ENCODE measurements at places on chromosomes 3 and 15. TPM values are rescaled to one million over a fixed set of nuclear protein-coding genes. Genes with fewer than 3 reads are reported as not detected.

ZPLD1 gene
- not detected for total RNA-seq

SYNPR gene
- not detected for total RNA-seq

HCLS1 gene
- total RNA-seq, result 1.6 TPM

LDHAL6B gene
- total RNA-seq, result not detected

DNA sequence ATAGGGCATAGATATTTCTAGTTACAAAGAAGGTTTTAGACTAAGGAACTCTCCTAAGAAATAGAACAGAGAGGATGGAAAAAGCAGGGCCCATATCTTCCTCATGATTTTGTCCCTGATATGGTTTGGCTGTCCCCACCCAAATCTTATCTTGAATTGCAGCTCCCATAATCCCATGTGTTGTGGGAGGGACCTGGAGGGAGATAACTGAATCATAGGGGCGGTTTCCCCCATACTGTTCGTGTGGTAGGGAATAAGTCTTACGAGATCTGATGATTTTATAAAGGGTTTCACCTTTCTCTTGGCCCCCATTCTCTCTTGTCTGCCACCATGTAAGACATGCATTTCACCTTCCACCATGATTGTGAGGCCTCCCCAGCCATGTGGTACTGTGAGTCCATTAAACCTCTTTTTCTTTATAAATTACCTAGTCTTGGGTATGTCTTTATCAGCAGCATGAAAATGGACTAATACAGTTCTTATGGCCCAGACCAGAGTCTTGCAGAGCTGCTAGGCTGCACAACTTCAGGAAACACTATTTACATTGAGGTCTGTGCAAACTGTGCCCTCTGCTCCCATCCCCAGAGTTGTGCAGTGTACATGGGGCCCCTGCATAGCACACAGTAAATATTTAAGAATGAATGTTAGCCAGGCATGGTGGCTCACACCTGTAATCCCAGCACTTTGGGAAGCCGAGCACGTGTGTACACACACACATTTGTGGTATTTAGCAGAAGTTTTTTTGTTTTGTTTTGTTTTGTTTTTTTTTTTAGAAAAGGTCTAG is 20.3 kb upstream of the CA12 start:
- DNase-seq, result no peak

GREM1 gene
- 0.66 TPM for total RNA-seq

DNA sequence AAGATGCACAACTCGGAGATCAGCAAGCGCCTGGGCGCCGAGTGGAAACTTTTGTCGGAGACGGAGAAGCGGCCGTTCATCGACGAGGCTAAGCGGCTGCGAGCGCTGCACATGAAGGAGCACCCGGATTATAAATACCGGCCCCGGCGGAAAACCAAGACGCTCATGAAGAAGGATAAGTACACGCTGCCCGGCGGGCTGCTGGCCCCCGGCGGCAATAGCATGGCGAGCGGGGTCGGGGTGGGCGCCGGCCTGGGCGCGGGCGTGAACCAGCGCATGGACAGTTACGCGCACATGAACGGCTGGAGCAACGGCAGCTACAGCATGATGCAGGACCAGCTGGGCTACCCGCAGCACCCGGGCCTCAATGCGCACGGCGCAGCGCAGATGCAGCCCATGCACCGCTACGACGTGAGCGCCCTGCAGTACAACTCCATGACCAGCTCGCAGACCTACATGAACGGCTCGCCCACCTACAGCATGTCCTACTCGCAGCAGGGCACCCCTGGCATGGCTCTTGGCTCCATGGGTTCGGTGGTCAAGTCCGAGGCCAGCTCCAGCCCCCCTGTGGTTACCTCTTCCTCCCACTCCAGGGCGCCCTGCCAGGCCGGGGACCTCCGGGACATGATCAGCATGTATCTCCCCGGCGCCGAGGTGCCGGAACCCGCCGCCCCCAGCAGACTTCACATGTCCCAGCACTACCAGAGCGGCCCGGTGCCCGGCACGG is 991 bp downstream of the SOX2 start:
- DNase-seq, result no peak

CELF6 gene
- 0.52 TPM for total RNA-seq

GHRL gene
- total RNA-seq, result not detected

GRCh38 chr3:106349191-106349881 is 480.5 kb upstream of the CBLB start:
- no peak for DNase-seq

TNFSF10 gene
- 0.20 TPM for total RNA-seq

DNA sequence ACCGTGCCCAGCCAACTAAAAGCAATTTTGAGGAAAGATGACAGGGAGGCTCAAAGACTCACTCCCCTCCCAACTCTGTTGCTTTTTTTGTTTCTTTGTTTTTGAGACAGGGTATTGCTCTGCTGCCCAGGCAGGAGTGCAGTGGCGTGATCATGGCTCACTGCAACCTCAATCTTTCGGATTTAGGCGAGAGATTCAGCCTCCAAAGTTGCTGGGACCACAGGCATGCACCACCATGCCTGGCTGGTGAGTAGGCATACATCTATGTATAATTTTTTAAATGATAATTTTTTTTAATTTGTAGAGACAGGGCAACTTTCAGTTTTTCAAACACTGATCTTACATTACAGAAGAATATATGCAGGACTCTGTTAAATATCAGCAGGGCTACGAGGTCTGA is 15.8 kb upstream of the THUMPD3 start:
- DNase-seq, result no peak

DNA sequence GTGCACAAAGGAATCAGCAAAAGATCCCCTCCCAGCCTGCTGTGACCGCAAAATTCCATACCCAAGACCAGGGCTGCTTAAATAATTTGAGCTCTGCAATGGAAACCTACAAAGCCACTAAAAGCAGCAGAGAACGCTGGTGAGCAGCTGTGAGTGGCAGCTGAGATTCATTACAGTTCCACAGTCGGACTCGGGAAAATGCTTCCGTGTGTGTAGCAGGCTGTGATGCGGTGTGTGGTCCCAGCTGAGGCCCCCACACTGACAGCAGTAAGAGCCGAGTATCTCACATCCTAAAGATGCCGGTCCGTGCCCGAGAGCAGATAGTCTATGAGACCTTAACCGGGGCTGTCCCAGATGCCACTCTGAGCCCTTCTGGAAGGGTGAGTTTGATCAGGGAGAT is 37.4 kb downstream of the TM2D3 start:
- DNase-seq, result no peak

MYZAP gene
- total RNA-seq, result 5.8 TPM

DNA sequence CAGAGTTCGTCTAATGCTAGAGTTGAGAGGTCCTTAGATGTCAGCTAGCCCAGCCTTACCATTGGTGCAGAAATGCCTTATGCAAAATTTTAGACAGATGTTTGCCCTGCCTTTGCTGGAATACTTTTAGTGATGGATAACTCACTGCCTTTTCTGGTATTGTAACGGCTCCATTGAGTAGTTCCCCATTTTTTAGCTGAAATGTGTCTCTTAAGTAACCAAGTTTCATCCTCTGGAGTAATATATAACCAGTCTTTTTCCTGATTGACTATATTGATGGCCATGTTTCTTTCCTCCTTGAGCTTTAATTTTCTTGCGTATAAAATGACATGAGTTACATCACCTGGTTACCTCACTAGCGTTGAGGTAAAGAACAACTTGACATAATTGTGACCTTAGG is 45.0 kb downstream of the SNRK start:
- no peak for DNase-seq

MKRN3 gene
- total RNA-seq, result 10.1 TPM

SLC25A20 gene
- total RNA-seq, result 8.7 TPM

- DNase-seq, result no peak
These were observed 79.6 kb downstream of the TP63 start for GRCh38 chr3:189710620-189711402.

- no peak for DNase-seq
These were observed 44.3 kb downstream of the PRTG start for GRCh38 chr15:55698653-55699052.
